ENCODE measurements at places on chromosomes 16 and 17.

- DNase-seq = peak; percentile 50
These were observed at the start of gene TEKT1 for GRCh38 chr17:6831661-6832263. TSS of gene TEKT1 (minus strand) at chr17:6831729. CDS start at chr17:6830376, 1,353 bp downstream.

DNA sequence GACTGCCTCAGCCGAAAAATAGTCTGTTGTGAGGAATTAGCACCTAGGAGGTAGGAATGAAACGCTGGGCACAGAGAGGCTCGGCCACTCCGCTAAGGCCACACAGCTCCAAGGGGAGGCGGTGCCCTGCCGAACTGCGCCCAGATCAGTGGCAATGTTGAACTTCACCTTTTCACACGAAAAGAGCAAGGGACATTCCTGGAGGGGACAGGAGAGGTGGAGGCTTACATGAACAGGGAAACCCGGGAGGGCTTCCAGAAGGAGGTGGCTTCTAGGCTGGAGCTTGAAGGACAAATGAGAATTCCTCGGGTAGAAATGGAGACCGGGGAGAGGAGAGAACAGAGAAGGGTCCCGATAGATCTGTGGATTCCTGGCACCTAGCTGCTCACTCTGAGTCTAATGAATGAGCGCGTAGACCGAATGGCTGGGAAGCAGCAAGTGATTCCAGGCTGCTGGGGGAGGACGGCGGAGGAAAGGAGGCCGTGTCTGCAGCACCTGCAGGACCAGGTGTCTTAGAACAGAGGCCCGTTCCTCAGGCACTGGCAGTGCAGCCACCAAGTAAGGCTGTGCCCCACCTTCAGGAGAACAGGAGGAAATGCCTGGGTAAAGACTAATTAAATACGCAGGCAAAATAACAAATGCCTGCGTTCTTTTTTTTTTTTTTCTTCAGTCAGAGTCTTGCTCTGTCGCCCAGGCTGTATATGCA is 722 bp upstream of the SLC38A10 start:
- peak; percentile 25 for DNase-seq

DNA sequence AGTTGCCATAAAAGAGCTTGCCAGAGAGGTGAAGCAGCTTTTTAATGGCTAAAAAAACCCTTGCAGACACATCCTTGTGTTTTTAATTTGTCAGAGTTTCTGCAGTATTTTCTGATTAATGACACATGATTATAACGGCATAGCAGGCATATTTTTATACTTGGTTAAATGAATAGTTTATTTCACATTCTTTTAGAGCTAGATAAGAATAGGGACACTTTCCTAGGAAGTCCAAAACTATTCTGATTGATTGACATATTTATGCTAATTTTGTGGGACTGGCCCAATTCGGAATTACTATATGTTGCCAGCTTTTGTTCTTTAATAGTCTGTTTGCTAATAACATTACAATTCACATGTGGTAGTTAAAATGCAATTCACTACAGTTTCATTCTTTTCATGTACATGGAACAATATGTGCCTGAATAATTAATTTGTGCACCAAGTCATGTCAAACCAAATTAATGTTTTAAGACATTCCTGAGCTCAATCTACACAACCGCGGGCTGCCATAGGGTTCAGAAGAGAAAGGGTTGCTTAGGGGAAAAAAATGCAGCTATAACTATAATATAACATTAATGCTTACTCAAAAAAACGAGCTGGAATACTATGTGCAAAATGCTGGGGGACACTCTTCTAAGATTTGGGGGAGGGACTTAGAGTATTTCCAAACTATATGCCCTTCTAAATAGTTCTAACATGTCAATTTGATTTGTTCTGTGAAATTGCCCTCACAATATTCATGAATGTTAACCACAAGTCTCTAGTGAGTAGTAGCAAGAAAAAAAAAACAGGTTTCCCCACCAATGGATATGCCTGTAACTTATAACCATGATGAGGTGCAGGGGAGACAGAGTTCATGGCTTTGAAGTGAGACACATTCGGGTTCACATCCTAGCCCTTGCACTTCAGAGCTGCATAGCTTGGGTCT is 305.4 kb downstream of the CEP112 start:
- no peak for DNase-seq

DNA sequence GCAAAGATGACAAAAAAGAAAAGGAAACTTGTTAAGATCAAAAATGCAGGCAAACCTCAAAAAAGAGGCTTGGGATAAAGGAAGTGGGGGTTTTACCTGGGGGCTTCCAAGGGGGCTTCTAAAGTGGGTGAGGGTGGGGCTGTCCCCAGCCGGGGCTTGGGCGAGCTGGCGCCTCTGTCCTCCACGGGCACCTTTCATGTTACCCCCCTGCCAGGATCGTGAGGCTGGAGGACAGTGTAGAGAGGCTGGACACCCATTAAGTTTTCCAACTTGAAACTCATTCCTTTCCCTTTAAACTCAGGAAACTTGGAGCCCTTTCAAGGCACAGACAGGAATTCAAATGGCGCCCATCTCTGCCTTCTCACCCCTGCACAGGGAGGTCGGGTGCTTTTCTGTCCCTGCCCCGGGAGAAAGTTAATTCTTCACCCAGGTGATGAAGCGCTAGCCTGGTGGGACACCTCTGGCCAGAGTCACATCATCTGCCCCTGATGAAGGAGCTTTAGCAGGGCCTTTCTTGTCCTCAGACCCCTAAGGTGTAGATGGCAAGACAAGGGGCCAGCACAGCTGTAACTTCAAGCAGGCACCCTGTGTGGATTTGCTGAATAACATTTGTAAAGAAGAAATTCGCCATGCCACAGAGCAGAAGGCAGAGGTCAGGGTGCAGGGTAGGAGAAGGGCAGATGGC is 87.3 kb downstream of the C16orf78 start:
- DNase-seq = no peak

DNA sequence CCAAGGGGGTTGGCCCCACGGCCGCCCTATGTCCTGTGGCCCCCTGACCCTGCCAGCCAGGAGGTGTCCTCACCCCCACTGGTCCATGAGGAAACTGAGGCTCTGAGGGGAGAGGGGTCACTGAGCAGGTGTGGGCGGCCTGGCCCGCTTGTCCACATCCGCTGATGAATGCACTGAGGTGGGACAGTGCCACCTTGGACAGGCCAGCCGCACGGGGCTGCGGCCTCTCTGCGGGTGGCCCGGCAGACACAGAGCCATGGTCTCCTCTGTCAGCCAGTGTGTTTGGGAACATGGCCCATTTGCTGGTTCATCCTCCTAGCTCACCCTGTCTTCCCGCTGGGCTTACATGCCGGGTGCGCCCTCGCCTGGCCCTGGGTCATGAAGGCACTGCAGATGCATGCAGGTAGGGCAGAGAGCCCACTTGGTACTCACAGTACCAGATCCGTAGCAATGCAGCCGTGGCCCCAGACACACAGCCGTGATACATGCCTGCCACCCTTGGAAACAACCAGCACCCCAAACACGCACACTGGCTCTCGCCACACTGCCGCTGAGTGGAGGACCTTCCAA is 93.9 kb downstream of the ENGASE start:
- no peak for DNase-seq

- DNase-seq = no peak
These were observed 190.7 kb upstream of the DYNLRB2 start for GRCh38 chr16:80350061-80350460.

DNA sequence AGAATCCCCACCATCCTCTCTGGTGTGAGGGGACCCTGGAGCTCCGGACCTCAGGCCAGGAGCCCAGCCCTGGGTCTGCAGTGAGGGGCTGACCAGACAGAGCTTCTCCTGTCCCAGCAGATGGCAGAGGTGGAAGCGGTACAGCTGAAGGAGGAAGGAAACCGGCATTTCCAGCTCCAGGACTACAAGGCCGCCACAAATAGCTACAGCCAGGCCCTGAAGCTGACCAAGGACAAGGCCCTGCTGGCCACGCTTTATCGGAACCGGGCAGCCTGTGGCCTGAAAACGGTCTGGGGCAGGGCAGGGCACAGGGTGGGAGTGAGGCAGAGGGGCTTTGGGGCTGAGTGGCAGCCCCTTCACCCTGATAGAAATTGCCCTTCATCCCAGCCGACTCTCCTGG is 527 bp downstream of the UNC45B start:
- DNase-seq = no peak

- no peak for DNase-seq
These were observed 269.5 kb downstream of the MAP2K4 start for GRCh38 chr17:12290207-12290606.

- no peak for DNase-seq
These were observed 72.4 kb downstream of the ERCC4 start for GRCh38 chr16:13992322-13992721.

DNA sequence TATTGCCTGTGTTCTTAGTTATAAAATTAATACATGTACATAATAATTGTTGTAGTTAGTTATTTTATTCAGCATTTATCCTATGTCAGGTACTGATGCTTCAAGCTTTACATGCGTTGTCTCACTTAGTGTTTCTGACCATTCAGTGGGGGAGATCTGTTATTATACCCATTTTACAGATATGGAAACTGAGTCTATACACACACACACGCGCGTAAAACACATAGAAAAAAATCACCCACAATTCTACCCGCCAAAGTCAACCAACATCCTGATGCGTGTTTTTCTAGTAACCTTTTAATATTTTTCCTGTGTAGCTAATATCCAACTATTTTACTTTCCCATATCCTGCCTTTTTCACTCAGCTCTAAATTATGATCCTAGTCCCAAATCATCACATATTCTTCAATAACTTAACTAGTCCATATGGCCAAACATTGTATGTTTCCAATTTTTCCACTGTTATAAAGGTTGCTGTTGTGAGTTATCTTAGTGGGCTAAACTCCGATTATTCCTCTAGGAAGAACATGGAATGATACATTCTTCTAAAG is 48.4 kb downstream of the BMERB1 start:
- no peak for DNase-seq

- no peak for DNase-seq
These were observed 177.7 kb downstream of the TMEM132E start for GRCh38 chr17:34757106-34757505.

DNA sequence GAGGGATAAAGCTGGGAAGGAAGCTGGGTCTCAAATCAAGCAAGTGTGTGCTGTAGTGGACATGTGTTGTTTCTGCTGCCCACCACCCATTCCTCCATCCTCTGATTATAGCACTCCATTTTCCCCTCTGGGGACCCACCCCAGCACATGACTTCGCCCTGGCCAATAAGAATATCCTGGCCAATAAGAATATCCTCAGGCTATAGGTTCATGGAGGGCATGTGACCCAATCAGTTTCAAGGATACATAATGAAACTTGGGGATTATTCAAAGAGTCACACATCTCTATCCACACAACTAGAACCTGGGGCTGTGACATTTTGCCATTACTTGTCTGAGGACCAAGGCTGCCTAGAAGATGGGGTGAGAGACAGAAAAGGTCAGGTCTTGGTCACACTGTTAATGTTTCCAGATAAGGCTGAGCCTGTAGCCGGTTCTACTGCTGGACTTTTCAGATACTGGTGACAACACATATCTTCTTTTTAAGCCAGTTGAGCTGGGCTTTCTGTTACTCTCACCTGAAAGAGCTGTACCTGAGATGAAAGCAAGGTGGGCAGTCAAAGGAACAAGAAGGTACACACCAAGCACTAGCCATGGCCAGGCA is 33.7 kb downstream of the MYO18A start:
- DNase-seq = no peak

GRCh38 chr17:67052720-67053437 is 8.5 kb downstream of the CACNG1 start:
- no peak for DNase-seq

- no peak for DNase-seq
These were observed 761 bp upstream of the LAT start for GRCh38 chr16:28984091-28984490.

DNA sequence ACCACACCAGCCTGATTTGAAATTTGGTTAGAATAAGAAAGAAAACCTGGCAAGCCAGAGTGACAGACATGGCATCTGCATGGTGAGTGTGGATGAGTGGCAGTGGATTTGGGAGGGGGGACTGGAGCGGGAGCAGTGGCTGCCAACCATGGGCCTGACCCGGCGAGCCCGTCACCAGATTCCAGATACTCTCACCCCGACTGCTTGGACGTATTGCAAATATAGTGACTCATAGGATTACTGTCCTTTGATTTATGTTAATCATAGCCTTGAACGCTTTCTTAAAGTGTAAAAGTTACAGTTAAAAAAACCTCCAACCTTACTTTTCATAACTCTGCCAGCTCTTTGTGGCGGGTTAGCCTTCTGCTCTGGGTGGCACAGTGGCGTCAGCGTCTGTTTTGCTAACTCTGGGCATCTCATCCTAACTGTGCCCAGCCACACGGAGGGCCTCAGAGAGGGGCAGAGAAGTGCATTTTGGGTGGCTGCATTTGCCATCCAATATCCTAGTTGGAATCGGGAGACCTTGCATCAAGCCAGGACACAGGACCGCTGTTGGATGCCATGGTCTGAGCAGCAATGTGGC is 26.8 kb upstream of the FOXK2 start:
- DNase-seq = no peak

DNA sequence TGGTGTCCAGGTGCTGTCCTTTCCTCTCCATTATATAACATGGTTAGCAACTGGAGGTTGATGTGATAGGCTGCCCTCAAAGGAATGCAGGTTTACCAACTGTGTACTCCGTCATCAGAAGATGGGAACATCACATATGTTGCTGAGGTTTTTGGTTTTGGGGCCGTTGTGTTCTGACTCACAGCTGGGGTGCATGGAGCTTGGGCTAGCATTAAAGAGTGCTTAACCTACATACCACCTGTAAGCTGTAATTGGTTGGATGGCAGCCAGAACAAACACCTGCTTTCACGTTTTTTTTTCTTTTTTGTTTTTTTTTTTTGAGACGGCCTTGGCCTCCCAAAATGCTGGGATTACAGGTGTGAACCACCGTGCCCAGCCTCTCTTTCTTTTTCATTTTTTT is 20.9 kb downstream of the TMEM11 start:
- no peak for DNase-seq

DNA sequence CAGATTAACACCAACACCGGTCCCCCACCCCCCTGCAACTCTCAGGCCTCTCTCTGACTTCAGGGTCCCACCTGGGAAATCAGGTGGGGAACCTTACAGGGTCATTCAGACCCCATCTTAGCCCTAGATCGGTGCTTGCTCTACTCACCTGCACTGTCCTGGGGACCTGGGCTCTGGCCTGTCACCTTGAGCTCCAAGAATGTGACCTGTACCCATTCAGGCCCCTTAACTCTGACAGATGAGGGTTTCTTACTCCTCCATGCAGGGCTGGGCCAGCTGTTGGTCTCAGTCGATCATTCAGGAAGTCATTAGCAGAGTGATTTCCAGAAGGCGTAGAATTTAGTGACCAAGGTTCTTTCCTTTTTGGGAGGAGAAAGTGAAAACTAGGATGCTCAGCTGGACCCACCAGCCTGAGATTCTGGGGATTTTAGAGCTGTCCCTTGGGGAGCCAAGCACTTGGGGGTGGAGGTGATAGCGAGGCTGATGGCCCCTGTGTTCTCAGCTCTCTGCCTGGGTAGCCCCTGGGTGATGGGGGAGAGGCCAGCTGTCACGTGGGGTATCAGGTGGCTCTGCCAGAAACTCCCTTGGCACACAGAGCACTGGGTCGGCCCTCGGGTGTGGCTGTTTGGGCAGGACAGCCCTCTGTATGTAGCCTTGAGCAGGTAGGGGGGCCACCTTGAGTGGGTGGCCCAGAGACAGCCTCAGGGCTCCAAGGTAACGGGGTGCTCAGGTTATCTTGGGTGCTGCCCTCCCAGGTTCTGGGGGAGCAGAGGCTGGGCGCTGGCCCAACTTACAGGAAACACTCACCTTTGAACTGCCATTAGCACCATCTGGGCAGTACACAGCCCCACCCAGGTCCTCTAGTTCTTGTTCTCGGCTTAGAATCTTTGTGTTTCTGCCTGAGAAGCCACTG is 724 bp downstream of the MVP start:
- no peak for DNase-seq

All from activated T-cell treated with anti-CD3 and anti-CD28 coated beads for 4 hours (primary cell).